Sciatic nerve (tissue), 2 donors: ENCODE measurements at places on chromosomes 2 and 18. TPM values are rescaled to one million over a fixed set of nuclear protein-coding genes. Genes with fewer than 3 reads are reported as not detected.

Gene DNMT3A
- 35.0 TPM for total RNA-seq

Gene UNC50
- total RNA-seq = 43.6 TPM

Gene GLS
- total RNA-seq = 165 TPM

Gene PJVK
- 7.2 TPM for total RNA-seq

Gene LYPD1
- total RNA-seq = 1.2 TPM

Gene LAMA1
- total RNA-seq = 2.0 TPM
